ENCODE measurements at places on chromosomes 13 and 19.

DNA sequence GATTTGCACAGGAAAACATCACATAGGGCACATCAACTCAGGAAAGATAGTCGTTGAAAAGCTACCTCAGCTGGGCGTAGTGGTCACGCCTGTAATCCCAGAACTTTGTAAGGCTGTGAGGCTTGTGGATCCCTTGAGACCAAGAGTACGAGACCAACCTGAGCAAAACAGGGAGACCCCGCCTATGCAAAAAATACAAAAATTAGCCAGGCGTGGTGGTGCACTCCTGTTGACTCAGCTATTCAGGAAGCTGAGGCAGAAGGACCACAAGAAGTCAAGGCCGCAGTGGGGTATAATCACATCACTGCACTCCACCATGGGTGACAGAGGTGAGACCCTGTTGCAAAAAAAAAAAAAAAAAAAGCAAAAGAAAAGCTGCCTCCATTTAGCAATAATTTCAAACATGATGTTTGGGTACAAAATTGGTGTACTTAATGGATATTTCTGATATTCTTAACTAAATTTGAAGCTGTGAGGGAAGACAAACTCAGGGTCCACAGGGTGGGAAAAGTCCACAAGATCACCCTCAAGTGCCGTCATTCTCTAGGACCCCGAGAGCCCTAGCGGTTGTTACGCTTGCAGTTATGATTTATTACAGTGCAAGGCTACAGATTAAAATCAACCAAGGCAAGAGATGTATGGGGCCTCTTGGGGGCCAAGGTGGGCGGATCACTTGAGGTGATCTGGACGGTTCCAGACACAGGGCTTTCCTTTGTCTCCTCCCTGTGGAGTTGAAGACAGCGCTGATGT, 42.5 kb upstream of the LDLR start:
- no peak for DNase-seq

- DNase-seq, result no peak
These were observed 29.1 kb downstream of the PLPP2 start for GRCh38 chr19:262125-262524.

GRCh38 chr13:70430256-70430655, 322.0 kb upstream of the KLHL1 start:
- DNase-seq, result no peak

GRCh38 chr19:33612928-33613619, 8.7 kb upstream of the CHST8 start:
- DNase-seq, result no peak

GRCh38 chr13:30806784-30807183, 71.4 kb downstream of the ALOX5AP start:
- no peak for DNase-seq

GRCh38 chr13:44435142-44435918, 61.7 kb downstream of the SERP2 start:
- peak; percentile 88 for DNase-seq

- no peak for DNase-seq
These were observed 2504.6 kb downstream of the PCDH9 start for GRCh38 chr13:64725492-64725891.

DNA sequence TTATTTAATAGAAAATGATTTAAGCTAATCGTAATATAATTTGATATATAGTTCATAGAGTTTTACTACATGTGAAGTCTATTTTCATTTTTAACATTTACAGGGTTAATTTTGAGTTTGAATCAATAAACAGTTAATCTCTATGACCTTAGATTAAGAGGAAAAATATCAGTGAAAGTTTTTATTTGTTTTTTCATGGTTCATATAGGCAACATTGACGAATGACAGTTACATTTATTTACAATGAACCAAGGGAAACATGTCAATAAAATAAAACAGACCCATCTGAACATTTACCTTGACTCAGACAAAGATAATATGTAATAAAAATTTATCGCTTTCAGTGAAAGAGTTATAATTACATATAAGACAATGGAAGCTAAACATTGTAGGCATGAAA, 346.6 kb upstream of the SLITRK5 start:
- DNase-seq, result no peak

DNA sequence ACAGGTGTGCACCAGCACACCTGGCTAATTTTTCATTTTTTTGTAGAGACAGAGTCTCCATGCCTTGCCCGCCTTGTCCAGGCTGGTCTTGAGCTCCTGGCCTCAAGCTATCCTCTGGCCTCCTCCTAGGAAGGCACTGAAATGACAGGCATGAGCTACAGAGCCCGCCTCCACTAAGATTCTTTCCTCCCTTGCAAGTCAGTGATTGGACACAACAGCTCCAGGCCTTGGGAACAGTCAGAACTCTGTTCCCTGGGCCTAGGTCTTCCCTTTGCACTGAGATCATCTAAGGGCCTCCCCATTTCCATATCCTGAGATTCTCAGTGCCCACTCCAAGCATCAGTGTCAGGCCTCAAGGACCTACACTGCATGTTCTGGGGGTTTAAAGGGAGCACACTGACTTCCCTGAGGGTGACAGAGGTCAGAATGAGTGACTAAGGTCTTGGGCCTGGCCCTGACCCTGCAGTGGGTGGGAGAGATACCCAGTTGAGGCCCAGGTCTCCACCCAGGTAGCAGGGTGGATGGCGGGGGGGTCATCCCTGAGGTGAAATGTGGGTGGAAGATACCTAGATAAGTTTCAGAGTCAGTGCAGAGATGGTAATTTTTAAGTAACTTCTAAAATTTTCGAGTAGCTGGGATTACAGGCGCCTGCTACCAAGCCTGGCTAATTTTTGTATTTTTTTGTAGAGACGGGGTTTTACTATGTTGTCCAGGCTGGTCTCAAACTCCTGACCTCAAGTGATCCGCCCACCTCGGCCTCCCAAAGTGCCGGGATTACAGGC, 17.3 kb upstream of the ERCC1 start:
- DNase-seq, result no peak

DNA sequence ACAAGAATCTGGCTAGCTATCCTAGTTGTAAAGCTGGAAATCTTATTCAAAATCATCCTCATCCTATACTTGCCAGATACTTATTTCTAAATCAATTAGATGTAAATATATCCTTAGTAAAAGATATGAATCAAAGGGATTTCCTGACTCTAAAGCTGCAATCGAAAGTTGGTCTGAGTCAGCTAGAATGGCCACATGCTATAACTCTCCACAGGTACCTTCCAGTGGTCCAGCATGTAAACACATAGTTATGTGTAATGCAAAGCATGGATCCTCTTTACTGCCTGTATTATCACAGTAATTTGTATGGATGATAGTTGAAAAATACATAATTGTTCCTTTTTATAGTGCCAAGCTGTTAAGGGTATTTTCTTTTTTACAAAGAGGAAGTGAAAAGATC, 27.4 kb downstream of the SLITRK6 start:
- no peak for DNase-seq

DNA sequence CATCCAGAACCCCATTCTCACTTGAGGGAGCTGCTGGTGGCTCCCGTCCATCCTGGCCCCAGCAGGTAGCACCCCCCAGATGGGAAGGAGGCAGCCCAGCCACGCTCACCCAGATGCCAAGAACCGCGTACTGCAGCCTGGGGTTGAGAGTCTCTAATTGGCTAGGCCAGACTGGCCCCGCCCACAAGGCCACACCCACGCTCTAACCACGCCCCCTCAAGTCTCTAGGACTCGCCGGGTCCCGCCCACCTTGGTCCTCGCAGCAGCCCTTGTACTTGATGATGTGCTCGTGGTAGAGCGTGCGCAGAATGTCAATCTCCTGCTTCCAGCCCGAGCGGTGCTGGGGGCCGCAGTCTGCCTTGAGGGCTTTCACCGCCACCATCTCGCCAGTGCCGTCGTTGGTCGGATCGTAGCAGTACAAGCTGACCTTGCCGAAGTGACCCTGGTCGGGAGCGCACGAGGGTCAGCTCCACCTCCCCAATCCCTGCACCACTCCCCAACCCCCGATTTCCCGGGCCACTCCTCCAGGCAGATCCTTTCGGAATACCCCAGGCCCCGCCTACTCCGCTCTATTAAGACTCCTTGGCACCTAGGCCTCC, 14.5 kb upstream of the ICAM3 start:
- DNase-seq, result peak; percentile 83

DNA sequence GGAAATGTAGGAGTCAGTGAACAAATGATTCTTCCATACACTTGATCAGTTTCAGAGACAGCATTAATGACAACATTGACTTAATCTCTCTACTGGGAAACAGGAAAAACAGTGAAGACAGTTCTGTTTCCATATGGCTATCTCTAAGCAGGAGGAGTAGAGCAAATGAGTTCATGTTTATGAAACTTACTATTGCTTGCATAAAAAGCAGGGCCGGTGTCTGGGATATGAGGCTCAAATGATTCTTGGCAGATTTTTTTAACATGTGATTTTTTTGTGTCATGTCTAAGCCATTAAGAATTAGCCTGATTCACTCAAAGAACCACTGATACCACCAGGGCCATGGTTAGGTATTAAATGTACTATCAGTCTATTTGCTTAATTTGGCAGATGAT, 141.9 kb downstream of the SLC7A1 start:
- no peak for DNase-seq
